ENCODE measurements at places on chromosomes 2 and 18. TPM values are rescaled to one million over a fixed set of nuclear protein-coding genes. Genes with fewer than 3 reads are reported as not detected.

GRCh38 chr2:220660277-220661145, 911.6 kb downstream of the EPHA4 start:
- H3K4me3 ChIP-seq: no peak overlapping the region
- DNase-seq: peak; percentile 21
- H3K36me3 ChIP-seq: no peaks in the 10 kb centered on the region
- no peak overlapping the region for H3K27ac ChIP-seq

DNA sequence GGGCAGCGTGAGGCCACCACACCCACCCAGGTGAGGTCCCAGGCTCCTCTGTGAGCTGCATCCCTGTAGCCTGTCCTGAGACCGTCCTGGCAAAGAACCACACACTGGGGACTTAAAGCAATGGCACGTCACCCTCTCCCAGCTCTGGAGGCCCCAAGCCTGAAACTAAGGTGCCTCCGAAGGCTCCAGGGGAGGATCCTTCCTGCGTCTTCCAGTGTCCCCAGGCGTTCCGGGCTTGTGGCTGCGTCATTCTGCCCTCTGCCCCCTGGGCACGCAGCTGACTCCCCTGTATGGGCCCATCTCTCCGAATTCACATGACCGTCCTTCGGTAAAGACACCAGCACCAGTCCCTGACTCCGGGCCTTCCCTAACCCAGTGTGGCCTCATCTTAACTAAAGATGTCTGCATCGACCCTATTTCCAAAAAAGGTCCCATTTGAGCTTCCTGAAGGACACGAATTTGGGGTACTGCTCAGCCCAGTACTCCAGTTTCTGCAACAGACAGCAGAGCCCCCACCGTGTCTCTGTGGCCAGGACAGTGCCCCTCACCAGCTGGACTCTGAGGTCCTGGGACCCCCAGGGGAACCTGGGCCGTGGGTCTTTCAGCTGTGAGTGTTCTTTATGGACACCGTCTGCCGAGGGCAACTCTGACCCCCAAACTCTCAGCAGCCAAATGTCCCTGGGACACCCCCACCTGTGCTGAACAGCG, 75.2 kb upstream of the CTDP1 start:
- no peak for DNase-seq
- H3K36me3 ChIP-seq: no peaks in the 10 kb centered on the region
- H3K4me3 ChIP-seq: no peak overlapping the region
- H3K27me3 ChIP-seq: no peaks in the 10 kb centered on the region
- no peaks in the 10 kb centered on the region for H3K4me1 ChIP-seq
- no peak overlapping the region for H3K27ac ChIP-seq

DNA sequence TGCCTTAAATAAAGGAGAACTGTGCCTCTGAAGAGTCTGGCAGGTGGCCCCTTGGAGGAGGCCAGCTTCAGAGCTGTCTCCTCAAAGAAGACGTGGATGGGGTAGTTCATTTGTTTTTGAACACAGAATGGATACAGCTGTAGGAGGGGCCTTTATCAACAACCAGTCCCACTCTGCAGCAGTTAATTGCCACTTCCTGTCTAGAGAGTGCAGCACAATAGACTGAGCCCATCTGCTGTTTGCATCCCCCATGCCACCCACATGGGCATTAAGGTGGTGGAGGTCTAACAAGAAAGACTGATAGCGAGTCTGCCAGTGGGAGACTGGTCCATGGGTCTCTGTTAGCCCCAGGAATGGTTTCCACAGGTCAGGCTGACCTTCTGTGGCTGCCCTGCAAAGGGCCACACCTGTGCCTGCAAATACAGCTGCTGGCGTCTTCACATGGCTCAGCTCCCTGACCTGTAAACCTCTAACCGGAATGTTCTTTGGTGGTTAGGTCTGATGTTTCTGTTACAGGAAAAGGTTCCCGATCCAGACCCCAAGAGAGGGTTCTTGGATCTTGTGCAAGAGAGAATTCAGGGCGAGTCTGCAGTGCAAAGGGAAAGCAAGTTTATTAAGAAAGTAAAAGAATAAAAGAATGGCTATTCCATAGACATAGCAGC, 153.3 kb upstream of the ITGA6 start:
- no peaks in the 10 kb centered on the region for H3K36me3 ChIP-seq
- H3K27ac ChIP-seq: no peak overlapping the region
- no peaks in the 10 kb centered on the region for H3K4me1 ChIP-seq
- DNase-seq: no peak
- H3K4me3 ChIP-seq: no peak overlapping the region
- H3K27me3 ChIP-seq: no peaks in the 10 kb centered on the region

DNA sequence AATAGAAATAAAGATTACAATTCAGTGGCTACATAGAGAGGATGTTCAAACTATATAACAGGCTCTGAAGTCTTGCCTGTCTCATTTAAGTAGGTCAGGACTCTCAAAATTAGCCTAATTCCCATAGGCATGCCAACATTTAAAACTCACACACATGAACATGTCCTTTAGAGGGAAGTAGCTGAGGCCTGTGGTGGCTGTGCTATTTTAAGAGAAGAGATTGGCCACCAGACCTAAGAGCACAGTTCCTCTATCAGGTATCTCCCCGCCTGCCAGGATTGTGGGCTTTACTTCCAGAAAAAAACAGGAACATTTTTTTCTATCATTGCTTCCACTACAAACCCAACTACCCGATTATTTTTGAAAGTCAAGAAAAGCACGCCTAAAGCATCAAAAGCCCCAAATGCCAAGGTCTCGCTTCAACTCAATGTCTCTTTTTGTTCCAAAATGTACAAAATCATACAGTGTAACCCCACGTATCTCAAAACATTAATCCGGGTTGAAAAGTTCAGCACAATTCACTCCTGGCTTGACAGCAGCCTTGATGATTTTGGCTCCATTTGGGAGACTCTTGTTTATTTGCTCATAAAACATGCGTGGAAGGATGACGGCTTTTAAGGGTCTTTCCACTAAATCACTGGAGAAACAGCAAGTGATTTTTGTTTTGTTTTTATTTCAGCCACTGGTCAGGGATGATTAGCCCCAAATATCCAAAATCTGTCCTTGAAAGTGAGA, 15.3 kb downstream of the FHL2 start:
- H3K36me3 ChIP-seq: peaks cover 1% of the 10 kb centered on the region
- H3K4me1 ChIP-seq: peaks cover 4% of the 10 kb centered on the region
- no peak overlapping the region for H3K4me3 ChIP-seq
- H3K27ac ChIP-seq: no peak overlapping the region

GRCh38 chr18:44679056-44679913, 1.4 kb upstream of the SETBP1 start:
- no peaks in the 10 kb centered on the region for H3K36me3 ChIP-seq
- H3K4me1 ChIP-seq: no peaks in the 10 kb centered on the region
- peak overlapping the region; percentile 93 for H3K27ac ChIP-seq
- DNase-seq: peak; percentile 88
- peak overlapping the region; percentile 73 for H3K4me3 ChIP-seq
- no peaks in the 10 kb centered on the region for H3K27me3 ChIP-seq

- no peaks in the 10 kb centered on the region for H3K36me3 ChIP-seq
- DNase-seq: no peak
- no peak overlapping the region for H3K27ac ChIP-seq
- no peak overlapping the region for H3K4me3 ChIP-seq
- H3K4me1 ChIP-seq: no peaks in the 10 kb centered on the region
Observed at GRCh38 chr2:104583811-104584210, 270.1 kb upstream of the POU3F3 start.

DNA sequence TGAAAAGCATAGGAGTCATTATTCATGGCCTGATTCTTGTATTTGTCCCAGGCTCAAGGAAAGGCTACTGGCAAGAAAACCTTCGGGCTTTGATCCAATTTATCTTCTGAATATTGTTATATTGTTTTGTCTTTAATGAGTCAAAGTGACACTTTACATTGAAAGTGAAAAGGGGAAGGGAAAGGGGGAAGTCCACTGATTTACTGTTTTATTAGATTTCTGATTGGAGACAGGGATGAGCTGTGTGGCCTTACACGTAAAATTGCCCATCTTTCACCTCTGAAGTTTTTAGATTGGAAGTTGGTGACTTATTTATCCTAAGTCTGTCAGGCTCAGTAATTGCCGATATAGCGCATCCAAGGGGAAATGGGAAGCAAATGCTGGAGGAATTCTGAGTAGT, 843.8 kb upstream of the LRRTM1 start:
- no peaks in the 10 kb centered on the region for H3K4me1 ChIP-seq
- H3K36me3 ChIP-seq: no peaks in the 10 kb centered on the region
- no peak overlapping the region for H3K27ac ChIP-seq

DNA sequence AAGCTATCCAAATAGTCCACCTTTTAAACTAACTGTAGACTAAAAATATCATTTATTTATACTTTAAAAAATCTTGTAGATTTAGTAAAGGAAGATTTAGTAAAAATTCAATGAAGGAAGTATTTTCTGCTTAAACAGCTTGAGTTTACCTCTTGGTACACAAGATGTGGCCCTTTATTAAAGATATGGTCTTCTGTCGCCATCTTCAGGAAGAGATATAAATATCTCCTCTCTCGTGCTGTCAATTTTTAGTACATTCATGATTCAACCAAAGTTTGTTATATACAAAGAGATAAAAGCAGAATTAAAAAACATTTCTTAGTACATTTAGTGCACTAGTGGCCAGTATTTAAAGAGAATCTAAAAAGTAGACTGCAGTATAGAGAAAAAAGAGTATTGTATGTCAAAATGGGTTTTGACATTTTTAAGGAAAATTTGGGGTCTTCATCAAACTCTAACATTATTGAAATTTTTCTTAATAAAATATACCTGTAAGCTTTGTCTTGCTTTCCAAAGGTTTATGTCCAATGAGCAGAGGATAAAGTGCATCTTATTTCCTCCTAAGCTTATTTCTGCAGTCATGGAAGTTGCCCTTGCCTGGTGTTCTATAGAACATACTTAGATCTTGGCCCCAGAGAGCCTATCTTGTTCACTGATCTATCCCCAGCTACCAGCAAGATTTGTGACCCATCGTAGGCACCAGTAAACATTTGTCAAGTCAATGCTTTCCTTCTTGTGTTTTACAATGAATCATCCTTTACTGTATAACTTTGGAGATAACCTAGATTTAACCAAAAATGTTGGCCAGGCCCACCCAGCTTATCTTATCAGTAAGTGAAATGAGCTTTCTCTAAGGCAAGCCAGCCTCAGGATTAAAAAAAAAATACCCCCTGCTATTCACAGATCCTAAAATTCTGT, 18.5 kb upstream of the EML6 start:
- H3K27ac ChIP-seq: no peak overlapping the region
- H3K4me3 ChIP-seq: no peak overlapping the region
- no peaks in the 10 kb centered on the region for H3K36me3 ChIP-seq
- H3K27me3 ChIP-seq: no peaks in the 10 kb centered on the region
- no peak for DNase-seq
- no peaks in the 10 kb centered on the region for H3K4me1 ChIP-seq

DNA sequence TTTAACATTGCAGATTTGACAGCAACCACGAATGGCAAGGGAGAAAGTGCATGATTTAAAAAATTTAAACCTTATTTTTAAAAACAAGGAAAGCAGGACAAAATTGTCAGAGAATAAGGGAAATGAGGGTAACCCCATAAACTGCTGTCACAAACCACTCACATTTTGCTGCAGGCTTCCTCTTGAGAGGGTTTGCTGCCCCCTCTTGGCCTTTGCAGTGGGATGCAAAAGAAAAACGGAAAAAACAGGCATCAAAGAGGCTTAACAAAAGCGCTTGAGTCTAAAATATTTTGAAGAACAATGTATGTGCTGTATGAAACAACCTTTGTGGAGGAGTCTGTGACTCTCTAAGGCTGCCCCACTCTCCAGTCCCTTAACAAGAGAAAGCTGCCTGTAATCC, 91.6 kb downstream of the TMX3 start:
- DNase-seq: no peak
- H3K36me3 ChIP-seq: no peaks in the 10 kb centered on the region
- no peak overlapping the region for H3K27ac ChIP-seq

DNA sequence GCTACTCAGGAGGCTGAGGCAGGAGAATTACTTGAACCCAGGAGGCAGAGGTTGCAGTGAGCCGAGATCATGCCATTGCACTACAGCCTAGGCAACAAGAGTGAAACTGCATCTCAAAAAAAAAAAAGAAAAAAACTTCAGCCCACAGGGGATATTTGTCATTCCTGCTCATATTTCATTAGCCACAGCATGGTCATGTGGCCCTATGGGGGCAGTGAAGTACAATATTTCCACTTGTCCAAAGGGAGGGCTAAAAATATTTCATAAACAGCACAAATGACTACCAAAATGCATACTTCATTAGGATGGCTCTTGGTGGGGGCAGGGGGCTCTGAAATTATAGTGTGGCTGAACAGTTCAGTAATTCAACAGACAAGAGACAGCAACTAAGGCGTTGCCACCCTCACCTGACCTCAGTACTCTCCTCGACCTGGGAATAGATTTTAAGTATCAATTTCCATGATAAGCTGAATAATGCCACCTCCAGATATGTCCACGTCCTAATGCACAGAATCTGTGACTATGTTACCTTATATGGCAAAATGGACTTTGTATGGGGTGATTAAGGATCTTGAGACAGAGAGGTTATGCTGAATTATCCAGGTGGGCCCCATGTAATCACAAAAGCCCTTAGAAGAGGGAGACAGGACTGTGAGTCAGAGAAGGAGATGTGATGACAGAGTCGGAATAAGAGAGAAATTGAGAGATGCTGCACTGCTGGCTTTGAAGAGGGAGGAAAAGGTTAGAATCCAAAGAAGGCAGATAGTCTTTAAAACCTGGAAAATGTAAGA, 158.2 kb upstream of the CRIM1 start:
- H3K27me3 ChIP-seq: no peaks in the 10 kb centered on the region
- no peak overlapping the region for H3K4me3 ChIP-seq
- H3K27ac ChIP-seq: no peak overlapping the region
- H3K4me1 ChIP-seq: no peaks in the 10 kb centered on the region
- DNase-seq: no peak
- no peaks in the 10 kb centered on the region for H3K36me3 ChIP-seq

- DNase-seq: no peak
- no peaks in the 10 kb centered on the region for H3K36me3 ChIP-seq
- peak overlapping the region; percentile 76 for H3K27ac ChIP-seq
- H3K4me3 ChIP-seq: no peak overlapping the region
- no peaks in the 10 kb centered on the region for H3K27me3 ChIP-seq
Observed at GRCh38 chr2:9249020-9249800, 42.6 kb downstream of the ASAP2 start.

GRCh38 chr2:189585226-189585756, 4.7 kb upstream of the SLC40A1 start:
- H3K4me3 ChIP-seq: no peak overlapping the region
- H3K27me3 ChIP-seq: no peaks in the 10 kb centered on the region
- H3K27ac ChIP-seq: peak overlapping the region; percentile 7
- no peaks in the 10 kb centered on the region for H3K4me1 ChIP-seq

DNA sequence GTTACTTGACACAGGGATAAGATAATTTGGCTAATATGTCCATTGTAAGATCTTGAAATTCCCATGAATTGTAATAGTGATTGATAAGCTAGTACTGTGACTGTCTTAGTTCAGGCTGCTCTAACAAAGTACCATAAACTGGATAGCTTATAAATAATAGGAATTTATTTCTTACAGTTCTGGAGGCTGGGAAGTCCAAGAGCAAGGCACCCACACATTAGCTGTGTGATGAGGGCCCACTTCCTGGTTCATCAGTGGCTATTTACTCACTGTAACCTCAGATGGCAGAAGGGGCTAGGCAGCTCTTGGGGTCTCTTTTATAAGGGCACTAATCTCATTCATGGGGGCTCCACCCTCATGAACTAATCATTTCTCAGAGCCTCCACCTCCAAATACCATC, 28.5 kb downstream of the NOSTRIN start:
- no peak overlapping the region for H3K27ac ChIP-seq
- H3K27me3 ChIP-seq: no peaks in the 10 kb centered on the region
- DNase-seq: no peak
- peaks cover 5% of the 10 kb centered on the region for H3K36me3 ChIP-seq
- no peaks in the 10 kb centered on the region for H3K4me1 ChIP-seq

Gene PRSS56
- total RNA-seq: not detected

Gene FAM237A
- total RNA-seq: not detected

Gene FABP1
- 2,822 TPM for total RNA-seq

Gene LYG1
- total RNA-seq: 0.96 TPM

Gene GATA6
- total RNA-seq: 52.7 TPM

Gene REG1B
- not detected for total RNA-seq

Gene SCN7A
- 1.2 TPM for total RNA-seq

Gene RBFA
- 18.4 TPM for total RNA-seq

Gene CYP27C1
- not detected for total RNA-seq

Gene ATAD2B
- 19.2 TPM for total RNA-seq

Gene RAB27B
- total RNA-seq: 12.5 TPM
